ENCODE measurements at places on chromosomes 7 and 10. TPM values are rescaled to one million over a fixed set of nuclear protein-coding genes. Genes with fewer than 3 reads are reported as not detected.

XRCC2 gene
- 0.26 TPM for total RNA-seq

DPYSL4 gene
- total RNA-seq, result 2.7 TPM

NKX1-2 gene
- not detected for total RNA-seq

COX15 gene
- 28.2 TPM for total RNA-seq

CYP26C1 gene
- under 0.01 TPM for total RNA-seq

FZD1 gene
- 22.9 TPM for total RNA-seq

UPK3BL1 gene
- total RNA-seq, result 9.3 TPM

ANKRD7 gene
- 1.6 TPM for total RNA-seq

UNCX gene
- total RNA-seq, result not detected

KEL gene
- total RNA-seq, result not detected

TMEM229A gene
- not detected for total RNA-seq

EGR2 gene
- total RNA-seq, result not detected

CTAGE15 gene
- total RNA-seq, result 0.09 TPM

FGL2 gene
- total RNA-seq, result 170 TPM

ATXN7L1 gene
- 8.7 TPM for total RNA-seq

SEC31B gene
- 3.9 TPM for total RNA-seq

SHH gene
- total RNA-seq, result not detected

ENTPD1 gene
- total RNA-seq, result 0.60 TPM

CARD11 gene
- total RNA-seq, result not detected

SPDYE2B gene
- not detected for total RNA-seq

PRSS58 gene
- not detected for total RNA-seq

MMP21 gene
- total RNA-seq, result not detected

ZNF37A gene
- total RNA-seq, result 16.1 TPM

PNLIPRP3 gene
- total RNA-seq, result not detected

PIK3CG gene
- not detected for total RNA-seq

DNAJC12 gene
- total RNA-seq, result 2.3 TPM

MYOF gene
- 108 TPM for total RNA-seq

OR9A2 gene
- total RNA-seq, result not detected

HEPACAM2 gene
- 0.09 TPM for total RNA-seq

BLNK gene
- total RNA-seq, result 0.09 TPM

AKR1E2 gene
- total RNA-seq, result 3.8 TPM

LIMK1 gene
- 38.8 TPM for total RNA-seq

NFE2L3 gene
- total RNA-seq, result 0.63 TPM

ANKRD22 gene
- total RNA-seq, result under 0.01 TPM

SMO gene
- 8.7 TPM for total RNA-seq

PTPN20 gene
- 0.09 TPM for total RNA-seq
